ENCODE measurements at places on chromosomes 1 and 21.

- DNase-seq: peak; percentile 32
Measured at GRCh38 chr1:14372526-14372925, 226.0 kb upstream of the KAZN start.

GRCh38 chr1:210908257-210908656 is 225.7 kb downstream of the KCNH1 start:
- no peak for DNase-seq

DNA sequence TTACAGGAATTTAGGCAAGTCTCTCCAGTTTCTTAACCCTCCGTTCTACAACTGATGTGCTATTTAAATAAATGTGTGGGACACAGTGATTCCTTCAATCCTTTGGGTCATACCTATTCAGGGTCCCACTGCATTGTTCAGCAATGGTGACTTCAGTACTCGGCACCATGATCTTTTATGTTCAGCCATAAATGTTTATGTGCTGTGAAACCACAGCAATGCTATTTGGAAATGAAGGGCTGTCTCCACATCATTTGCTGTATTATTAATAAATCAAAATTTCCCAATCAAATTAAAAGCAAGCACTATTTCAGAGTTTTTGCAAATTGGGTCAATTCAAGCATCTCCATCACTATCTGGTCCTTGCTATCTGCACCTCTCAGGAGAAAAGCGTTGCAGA is 84.8 kb downstream of the NR5A2 start:
- no peak for DNase-seq

- no peak for DNase-seq
Measured at GRCh38 chr1:199597152-199597551, 430.4 kb upstream of the NR5A2 start.

DNA sequence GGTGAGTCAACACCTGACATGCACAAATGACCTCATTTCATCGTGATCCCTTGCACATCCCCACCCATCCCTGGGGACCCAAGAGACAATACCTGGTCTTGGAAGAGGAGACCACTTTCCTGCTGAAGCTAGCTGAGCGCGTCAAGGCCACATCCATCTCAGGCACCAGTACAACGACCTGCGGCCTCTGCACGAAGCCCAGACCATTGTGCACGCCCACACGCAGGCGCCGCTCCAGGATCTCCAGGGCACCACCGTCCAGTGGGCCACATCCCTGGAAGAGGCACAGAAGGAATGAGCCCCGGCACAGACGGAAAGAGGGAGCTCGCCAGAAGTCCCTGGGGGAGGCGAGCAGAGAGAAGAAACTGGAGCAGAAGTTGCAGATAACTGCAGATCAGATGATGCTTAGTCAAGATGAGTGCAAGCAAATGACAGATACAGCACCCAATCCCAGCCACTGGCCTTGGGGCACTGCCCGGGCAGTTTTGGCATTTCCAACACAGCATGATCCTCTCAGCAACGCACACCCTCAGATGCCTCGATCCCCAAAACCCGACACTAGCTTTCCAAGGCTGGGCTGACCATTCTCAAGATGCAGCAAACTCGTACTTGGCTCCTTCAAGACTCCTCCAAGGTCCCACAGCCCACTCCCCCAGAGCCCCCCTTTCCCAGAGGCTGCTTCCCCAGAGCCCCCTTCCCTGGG is 44.1 kb downstream of the NPHP4 start:
- no peak for DNase-seq

GRCh38 chr1:248813546-248813945 is 12.2 kb downstream of the SH3BP5L start:
- no peak for DNase-seq

DNA sequence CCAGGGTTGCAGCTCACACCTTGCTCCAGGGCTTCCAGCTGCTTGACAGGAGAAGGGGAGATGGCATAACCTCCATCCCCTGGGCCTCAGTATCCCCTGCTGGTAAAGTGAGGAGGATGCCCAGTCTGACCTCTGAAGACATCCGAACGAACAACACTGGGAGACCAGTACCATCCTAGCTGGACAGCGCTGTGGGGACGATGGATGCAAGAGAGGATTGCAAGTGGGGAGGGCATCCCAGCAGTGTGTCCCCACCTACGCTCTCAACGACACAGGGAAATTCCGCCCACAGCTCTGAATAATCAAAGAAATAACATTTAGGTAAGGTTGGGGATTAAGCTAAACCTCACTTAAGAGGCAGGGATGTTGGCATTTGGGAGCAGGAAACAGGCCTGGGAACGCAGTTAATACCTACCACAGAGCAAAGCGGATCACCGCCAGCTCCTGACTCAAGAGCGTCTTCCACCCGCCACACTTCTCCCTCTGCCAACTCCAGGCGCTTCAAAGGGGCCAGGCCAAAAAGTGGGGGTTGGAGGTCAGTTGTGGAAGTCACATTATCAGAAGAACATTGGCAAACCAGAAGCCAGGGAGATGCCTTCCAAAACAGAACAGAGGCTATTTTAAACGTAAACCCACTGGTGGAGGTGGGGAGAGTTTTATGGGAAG is 47.6 kb downstream of the SSBP3 start:
- no peak for DNase-seq

GRCh38 chr1:207827488-207827830 is 75.6 kb downstream of the CD46 start:
- no peak for DNase-seq

DNA sequence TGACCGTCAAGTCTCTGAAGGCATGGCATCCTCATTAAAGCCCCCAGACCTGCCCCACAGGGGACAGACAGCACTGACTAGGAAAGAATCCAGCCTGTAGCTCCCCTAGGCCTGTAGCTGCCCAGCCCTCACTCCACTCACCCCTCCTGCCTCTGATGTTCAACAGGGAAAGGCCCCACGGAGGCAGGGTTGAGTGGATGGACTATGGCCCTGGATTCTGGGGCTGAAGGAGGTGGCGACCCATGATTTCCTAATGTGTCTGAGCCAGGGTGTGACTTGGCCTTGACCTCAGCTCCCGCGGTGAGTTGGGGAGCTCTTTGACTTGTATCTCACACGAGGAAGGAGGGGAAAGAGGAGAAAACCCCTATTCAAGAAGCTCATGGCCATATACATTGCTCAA is 238.5 kb upstream of the CSF3R start:
- no peak for DNase-seq

DNA sequence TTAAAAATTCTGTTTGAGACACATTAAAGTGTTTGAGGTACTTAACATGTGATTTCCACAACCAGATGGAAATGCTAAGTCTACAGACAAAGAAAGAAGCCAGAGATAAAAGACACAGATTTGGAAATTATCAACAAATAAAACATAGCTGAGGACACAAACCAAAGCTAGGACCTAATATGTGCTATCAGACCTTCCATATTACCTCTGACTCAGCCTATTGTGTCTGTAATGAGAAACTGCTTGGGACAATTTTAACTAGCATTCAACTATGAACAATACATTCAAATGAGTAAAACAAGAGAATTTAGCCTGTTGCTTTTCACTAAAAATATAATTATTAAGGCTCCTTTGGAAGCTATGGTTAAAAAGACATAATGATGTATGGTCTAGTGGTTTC is 54.6 kb downstream of the WNT2B start:
- no peak for DNase-seq

- DNase-seq: no peak
Measured at GRCh38 chr1:175204330-175204729, 11.8 kb upstream of the KIAA0040 start.

GRCh38 chr21:38188037-38188436 is 68.8 kb upstream of the KCNJ15 start:
- peak; percentile 58 for DNase-seq

- DNase-seq: no peak
Measured at GRCh38 chr1:214438530-214438929, 112.9 kb downstream of the PTPN14 start.

- DNase-seq: no peak
Measured at GRCh38 chr1:56434740-56435139, 144.6 kb downstream of the PLPP3 start.

GRCh38 chr1:93707956-93708355 is 26.3 kb upstream of the BCAR3 start:
- DNase-seq: no peak

DNA sequence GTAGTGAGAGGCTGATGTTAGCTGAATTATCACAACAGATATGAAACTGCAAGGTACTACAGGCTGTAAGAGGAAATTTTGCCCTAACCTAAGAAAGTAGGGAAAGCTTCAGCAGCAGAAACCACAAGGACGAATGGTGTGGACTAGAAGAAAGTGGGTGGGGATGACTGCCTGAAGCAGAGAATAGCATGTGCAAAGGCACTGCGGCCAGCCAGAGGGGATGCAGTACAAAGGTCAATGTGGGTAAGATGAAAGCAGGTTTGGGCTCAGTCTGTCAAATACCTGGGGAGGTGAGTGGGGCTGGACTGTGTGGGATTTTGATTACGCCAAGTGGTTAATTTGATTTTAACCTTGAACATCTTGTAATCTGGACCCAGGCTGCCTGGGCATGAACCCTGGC is 199.3 kb upstream of the GALNT2 start:
- no peak for DNase-seq

- peak; percentile 51 for DNase-seq
Measured at GRCh38 chr1:226809785-226810571, 60.4 kb upstream of the PSEN2 start.

- no peak for DNase-seq
Measured at GRCh38 chr1:41530411-41530810, 45.9 kb upstream of the EDN2 start.

GRCh38 chr21:17796037-17796403 is 23.1 kb downstream of the C21orf91 start:
- DNase-seq: no peak

- DNase-seq: no peak
Measured at GRCh38 chr1:101407505-101408211, 170.8 kb downstream of the S1PR1 start.

GRCh38 chr1:156773607-156774006 is 6.3 kb downstream of the PRCC start:
- no peak for DNase-seq

Measured in stromal cell of bone marrow (primary cell).